Activated CD4-positive, alpha-beta T cell treated with anti-CD3 and anti-CD28 coated beads for 36 hours (primary cell): ENCODE measurements at places on chromosomes 13 and 19.

DNA sequence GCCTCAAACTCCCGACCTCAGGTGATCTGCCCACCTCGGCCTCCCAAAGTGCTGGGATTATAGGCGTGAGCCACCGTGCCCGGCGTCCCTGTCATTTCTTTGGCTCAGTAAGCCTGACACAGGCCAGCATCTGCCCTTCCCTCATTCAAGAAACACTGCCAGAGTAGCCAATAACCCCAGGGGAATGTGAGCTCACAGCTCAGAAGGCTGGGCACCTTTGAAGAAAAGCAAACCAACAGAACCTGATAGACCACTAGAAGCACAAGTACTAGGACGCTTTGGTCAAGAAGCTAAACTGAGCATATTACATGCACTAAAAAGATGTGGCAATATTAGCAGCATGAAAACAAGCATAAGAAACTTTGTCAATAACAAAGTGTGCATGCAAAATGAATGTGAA, 14.2 kb downstream of the SIGLEC5 start:
- no peak for DNase-seq

DNA sequence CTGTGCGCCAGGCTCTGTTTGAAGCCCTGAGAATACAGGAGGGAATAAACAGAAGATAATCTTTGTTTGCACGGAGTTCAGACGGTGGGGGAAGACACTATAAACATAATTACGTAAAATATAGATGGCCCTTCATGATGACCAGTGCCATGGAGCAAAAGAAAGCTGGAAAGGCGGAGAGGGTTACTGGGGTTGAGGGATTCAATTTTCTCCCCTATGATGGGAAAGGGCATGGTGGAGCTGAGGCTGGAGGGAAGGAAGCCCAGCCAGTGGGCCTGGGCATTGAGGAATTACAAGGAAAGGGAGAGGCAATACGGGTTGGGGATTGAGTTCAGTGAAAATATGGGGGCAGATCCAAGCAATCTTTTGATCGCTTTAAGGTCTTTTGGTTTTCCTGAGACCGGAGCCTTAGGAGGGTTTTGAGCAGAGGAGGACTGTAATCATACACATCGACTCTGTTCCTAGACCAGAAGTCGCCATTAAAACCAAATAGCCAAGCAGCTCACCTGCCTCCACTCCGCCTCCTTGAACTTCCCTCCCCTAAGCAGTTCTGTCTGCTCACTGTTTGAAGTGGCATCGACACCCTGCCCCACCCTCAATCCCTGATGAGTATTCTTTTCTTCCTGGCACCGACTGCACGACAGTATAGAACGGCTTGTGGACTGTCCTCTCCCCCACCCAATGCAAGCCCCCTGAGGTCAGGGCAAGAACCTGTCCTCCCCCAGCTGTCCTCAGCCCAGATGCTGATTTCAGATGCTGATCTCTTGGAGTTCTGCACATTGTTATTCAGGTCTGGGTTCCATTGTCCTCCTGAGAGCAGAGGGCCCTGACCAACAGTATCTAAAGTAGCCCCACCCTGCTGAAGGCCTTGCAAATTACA, 813 bp upstream of the ZNF296 start:
- no peak for DNase-seq

- no peak for DNase-seq
These were observed 38.6 kb downstream of the ELL start for GRCh38 chr19:18483119-18483890.

DNA sequence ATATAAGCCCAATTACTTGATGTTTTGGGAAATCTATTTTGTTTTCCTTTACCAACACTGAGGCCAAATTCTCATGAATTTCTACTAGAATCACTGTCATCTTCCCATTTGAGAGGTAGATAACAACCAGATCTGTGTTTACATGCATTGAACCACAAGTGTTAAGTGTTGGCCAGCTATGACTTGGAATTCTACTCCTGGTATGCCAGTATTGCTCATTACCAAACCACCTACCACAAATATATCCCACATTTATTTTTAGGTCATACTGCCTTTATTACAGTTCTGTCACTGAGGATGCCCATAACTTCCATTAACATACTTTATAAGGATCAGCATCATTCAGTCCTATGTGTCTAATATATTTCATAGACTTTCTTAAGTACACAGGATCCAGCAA, 328.9 kb downstream of the DIAPH3 start:
- DNase-seq: no peak

DNA sequence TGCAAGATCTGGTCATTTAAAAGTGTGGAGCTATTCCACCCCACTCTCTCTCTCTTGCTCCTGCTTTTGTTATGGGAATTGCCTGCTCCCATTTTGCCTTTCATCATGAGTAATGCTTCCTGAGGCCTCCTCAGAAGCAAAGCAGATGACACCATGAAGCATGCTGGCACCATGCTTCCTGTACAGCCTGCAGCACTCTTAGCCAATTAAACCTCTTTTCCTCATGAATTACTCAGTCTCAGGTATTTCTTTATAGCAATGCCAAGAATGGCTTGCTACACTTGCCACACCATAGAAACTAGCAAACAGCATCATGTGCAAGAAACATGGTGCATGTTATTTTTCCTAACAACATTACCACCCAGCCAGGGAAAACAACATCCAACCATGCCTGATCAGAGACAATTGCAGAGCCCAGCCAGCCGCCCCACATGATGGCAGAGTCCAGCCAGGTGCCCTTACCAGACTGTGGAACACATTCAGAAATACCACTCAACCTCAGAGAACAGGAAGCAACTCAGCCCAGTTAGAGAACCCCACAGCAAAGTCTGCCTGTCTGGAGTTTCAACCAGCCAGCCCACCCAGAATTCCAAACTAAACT, 36.9 kb downstream of the SYDE1 start:
- no peak for DNase-seq

DNA sequence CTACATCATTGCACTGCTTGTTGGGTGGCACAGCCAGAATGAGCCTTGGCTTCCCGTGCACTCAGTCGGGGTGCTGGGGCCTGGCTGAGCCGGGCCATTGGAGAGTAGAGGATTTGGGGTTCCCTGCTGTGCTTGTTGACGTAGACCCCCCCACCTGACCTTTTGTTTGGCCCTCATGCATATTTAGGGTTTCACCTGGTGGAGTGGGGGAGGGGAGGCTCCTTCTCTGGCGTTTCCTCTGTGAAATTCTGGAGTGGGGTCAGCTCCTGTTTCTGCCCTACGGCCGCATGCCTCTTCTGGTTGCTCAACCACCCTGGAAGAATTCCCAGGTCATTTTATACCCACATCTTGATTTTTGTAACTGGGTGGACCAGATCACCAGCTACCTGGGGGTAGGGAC, 82.8 kb downstream of the SIPA1L3 start:
- no peak for DNase-seq

- DNase-seq: no peak
These were observed 9.0 kb downstream of the SLC27A1 start for GRCh38 chr19:17479325-17479791.

GRCh38 chr13:110116072-110116487, 190.9 kb downstream of the COL4A1 start:
- peak; percentile 78 for DNase-seq

- DNase-seq: no peak
These were observed 54.4 kb downstream of the ERCC5 start for GRCh38 chr13:102900193-102900608.

DNA sequence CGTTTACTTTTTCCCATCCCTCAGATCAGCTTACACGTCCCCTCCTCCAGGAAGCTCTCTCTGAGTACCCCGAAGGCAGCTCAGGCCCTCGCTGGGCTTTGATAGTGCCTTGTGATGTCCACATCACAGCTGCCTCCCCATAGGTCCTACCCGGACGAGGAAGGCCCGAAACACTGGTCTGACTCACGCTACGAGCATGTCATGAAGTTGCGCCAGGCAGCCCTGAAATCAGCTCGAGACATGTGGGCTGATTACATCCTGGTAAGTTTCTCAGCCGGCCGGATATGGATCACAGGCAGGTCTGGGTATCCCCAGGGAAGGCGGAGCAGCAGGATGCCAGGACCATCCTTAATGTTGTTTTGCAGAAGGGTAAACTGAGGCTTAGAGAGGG, 4.8 kb downstream of the COLGALT1 start:
- DNase-seq: no peak

GRCh38 chr13:77868717-77869116, 49.9 kb downstream of the EDNRB start:
- DNase-seq: peak; percentile 6

DNA sequence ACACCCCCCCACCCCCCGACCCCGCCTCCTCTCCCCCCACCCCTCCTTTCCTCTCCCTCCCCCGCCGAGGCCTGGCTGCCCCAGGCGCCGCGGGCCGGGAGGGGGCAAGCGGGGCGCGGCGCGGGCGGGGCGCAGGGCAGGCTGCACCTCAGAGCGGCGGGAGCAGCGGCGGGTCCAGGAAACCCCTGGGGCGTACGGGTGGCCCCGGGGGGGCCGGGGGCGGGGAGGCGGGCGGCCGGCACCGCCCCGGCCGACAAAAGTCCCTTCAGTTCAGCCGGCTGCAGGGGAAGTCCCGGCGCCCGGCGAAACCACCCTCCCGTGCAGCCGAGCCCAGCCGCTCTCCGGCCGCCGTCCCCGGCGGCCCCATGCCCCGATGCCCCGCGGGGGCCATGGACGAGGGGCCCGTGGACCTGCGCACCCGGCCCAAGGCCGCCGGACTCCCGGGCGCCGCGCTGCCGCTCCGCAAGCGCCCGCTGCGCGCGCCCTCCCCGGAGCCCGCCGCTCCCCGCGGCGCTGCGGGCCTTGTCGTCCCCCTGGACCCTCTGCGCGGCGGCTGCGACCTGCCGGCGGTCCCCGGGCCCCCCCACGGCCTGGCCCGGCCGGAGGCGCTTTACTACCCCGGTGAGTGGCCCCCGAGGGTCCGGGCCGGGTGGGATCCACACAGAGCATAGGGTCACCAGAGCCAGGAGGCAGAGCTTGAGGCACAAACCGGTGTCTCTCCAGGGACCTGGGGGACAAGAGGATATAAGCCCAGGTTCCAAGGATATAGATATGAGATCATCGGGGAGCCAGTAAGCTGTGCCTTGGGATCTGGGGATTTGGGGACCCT, at the start of gene BCL3:
BCL3 (plus strand) TSS at position 283 of the 829 bp plus-strand sequence; CDS start at position 366, 83 bp downstream.
- DNase-seq: peak; percentile 87

- peak; percentile 3 for DNase-seq
These were observed 178.4 kb downstream of the KDM4B start for GRCh38 chr19:5147074-5147977.

DNA sequence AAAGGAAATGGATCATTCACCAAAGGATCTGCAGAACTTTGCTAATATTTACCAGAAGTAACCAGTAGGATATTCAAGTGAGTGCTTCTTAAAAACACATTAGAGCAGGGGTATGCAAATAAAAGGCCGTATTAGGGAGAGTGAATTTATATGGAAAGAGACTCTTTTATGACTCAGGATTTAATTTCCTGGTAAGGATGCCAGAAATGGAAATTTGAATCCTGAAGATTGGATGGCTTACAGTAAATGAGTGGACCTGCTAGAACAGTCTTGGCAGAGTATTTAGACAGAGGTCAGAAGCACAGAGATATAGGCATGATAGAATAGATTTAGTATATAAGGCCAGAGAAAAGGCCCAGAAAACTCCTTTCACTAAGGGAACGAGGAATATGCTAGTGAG, 201.6 kb downstream of the SLITRK5 start:
- no peak for DNase-seq

DNA sequence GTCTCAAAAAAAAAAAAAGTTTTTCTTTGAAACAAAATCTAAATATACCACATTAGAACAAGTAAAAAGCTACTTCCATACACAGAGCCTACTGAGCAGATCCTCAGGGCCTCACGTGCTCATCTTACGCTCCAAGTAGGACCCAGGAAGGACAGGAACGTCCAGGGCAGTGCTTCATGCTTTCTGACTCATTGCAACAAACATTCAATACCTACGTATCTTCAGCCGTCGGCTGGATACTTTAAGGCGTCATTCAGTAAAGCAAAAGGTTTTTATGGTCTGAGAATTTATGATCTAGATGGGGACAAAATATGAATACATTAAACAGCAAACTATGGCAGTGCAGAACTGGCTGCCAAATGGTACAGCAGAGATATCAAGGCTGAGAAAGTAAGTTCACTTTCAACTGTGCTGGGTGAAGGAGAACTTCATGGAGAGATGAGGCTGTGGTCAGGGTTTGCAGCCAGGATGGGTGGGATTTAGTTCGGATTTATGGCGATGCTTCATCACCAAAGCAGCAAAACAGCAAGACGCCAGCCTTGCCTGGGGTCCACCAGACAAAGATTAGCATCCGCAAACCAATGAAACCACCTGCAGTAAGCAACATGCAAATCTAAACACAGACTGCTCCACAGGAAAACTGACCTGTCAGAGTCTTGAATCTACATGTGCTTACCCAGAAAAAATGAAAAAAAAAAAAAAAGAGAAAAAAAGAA, 20.5 kb downstream of the CARS2 start:
- no peak for DNase-seq

DNA sequence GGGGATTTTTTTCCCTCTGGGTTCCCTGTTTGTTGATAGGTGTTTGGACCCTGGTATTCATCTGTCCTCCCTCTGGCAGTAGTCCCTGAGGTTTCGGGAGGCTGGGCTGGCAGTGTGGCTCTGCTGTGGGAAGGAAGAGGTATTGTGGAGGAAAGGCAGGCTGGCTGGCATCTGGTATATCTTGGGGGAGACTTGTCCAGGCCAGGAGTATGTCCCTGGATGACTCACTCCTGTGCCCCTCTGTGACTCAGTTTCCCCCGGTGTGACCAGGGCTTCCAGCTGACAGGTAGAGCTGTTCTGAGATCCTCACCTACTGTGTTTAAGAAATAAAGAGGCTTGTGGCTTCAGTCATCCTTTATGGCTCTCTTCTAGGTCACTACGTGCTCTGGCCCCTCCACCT, 14.2 kb upstream of the ZNF492 start:
- DNase-seq: no peak

- DNase-seq: peak; percentile 66
These were observed 22.8 kb upstream of the CD70 start for GRCh38 chr19:6613711-6614110.

DNA sequence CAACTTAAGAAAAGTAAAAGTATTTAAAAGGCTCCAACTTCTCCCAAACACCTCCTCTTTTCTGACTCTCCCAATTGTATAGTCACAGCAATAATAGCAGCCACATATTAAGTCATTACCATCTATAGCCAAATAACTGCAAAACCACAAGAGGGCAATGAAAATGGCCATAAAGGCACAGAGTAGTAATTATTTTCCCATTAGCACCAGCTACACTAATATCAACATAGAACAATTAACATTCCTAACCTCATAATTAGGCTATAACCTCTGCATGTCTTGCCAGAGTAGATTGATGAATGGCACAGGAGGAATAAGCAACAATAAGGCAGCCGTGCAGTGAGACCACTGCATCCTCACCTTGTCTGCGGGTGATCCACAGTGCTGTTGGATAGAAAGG, 226.4 kb upstream of the SERP2 start:
- no peak for DNase-seq
